Upper lobe of right lung (tissue), 1 donor: ENCODE measurements at places on chromosomes 7 and 10.

GRCh38 chr7:105496521-105496920 is 25.6 kb downstream of the PUS7 start:
- no peak for DNase-seq

- no peak for DNase-seq
Measured at GRCh38 chr10:48282829-48283228, 8.3 kb upstream of the FRMPD2 start.

DNA sequence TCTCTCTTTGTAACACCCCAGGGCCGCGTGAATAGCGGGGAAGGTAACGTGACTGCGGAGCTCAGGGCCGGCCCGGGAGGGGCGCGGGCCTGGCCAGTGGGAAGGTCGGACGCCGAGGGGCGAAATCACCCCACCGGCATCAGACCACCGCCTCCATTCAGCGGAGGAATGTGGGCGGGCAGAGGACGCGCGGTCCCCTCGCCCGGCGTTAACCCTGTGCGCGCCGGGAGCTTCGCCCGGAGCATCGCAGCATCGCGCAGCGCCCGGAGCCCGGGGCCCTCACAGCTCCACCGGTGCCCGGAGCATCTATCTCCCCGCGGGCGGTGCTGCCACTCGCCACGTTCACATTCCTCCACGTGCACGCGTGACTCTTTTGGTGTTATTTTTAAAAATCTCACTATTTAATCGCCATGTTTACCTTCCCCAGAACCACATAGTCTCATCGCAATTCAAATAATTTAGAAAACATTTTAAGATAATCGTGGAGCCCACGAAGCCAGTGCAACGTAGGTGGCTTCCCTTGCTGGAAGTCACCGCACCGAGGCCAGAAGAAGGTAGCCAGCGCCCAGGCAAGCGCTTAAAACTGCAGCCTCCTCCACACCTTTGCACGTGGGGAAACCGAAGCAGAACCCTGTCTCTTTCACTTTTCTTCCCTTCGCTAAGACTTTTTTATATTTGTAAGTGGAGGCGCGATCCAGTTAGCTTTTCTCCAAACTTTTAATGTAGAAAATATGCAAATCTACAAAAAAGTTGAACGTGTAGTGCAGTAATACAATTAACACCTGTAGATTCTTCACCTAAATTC is 21.8 kb downstream of the FGFBP3 start:
- peak; percentile 68 for DNase-seq

DNA sequence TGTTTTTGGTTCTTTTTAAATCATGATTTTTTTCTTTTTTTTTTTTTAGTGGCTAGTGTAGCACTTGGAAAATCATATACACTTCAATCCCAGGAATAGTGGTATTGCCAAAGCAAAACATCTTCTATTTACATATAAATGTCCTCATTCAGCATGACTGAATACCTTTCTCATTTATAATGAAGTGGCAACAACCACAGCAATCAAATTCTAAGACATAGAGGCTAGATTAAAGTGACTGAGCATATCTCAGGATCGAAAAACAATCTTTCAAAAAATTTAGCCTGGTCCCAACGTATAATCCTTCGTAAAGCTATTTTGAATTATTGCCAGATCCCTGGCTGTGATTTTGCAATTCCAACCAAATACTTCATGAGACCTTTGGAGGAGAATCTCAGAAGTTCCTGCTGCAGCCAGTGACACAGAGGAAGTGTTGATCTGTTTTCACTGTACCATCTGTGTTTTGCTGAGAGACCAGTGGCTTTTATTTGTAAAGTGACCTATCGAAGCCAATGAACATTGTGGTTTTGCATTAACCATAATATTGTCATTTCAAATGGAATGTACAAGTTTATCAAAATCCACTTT is 29.8 kb upstream of the SP8 start:
- DNase-seq = no peak
